ENCODE measurements at places on chromosomes 6 and 20.
A peak's percentile ranks its signal among the peaks of the same experiment; 100 is the strongest.

DNA sequence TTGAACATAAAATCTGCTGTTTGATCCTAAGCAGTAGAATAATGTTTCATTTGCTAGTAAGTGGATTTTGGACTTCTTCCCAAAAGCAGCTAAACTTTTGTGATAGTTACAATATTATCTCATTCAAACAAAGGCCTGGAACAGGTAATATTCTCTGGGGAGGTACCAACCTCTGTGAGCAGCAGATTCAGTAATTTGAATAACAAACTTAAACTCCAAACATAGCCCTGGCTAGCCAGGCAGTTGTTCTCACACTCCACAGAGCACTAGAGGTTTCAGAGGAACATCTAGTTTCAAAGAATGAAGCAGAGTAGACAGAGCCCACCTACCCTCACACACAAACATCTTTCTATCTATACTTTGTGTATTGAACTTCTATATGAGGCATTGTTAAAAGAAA is 40.9 kb downstream of the LGSN start:
- ATAC-seq, result no peak

DNA sequence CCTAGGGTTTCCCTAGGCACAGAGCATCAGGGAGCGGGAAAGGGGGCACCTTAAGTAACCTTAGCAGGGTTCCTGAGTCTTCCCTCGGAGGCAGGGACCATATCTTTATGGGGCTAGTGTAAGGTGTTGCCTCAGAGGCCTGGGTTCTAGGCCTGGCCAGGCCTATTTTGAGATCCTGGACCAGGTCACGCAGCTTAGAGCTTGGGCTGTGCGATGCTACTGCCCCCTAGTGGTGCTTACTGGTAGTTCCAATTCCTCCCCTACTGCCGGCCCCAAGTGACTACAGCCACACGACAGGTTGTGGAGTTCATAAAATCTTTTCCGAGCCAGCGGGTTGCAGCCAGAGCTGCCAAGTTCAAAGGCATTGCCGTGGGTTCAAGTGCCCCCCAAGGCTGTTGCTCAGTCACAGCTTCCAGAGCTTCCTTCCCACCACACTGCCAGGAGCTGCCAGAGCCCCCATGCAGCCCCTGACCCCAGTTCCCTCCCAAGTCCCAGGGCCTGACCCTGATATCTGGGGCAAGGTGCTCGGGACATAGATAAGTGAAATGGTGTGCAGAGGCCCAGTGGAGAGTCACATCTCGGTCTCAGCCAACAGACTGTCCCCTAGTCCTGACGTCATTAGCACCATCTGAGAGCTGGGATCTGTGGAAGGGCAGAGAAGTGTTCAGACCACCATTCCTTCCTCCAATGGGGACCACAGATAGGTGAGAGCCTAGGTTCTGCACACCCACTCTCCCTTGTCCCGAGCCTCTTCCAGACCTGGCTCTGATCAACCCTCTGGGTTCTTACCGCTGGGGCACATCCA is 3.3 kb downstream of the LRRC73 start:
- peak; percentile 72 for ATAC-seq

DNA sequence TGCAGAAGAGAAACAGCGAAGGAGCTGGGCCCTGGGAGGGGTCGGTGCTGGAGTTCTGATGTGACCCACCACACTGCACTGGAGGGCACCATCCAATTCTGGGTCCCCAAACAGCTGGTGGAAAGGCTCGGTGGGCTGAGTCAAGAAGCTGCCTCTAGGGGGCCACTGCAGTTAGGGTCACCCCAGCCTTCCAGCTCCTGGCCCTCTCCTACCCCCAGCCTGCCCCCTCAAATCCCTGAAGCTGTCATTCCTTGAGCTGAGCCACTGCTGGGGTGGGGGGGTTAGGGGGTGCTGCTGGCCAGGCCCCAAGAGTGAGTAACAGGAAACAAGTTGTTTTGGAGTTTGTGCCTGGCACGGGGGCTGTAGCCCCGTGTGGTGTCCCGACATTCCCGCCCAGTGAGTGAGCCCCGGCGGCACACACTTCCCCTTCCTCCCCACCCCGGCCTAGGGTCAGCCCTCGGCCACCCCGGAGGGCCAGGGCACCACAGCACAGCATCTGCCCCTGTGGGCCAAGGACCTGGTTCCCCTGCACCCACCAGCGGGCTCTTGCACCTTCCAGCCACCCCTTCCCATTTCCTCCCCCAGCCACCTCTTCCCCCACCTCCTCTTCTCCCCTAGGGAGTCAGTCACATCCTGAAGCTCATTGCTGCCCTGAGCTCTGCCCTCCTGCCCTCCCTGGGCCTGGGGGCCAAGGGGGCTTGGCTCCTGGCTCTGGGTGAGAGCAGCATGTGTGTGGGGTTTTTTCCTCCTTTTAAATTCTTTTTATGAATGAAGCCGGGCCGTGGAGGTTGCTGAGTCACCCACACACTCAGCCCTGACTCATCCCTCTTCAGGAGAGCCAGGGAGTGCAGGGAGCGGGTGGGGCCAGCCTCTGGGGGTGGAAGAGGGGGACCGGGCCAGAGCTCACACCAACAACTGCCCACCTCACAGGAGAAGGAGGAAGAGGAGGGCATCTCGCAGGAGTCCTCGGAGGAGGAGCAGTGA is 4.6 kb downstream of the SMIM29 start:
- peak; percentile 54 for ATAC-seq

- ATAC-seq, result no peak
Observed at GRCh38 chr20:10388597-10388996, 45.4 kb downstream of the MKKS start.

DNA sequence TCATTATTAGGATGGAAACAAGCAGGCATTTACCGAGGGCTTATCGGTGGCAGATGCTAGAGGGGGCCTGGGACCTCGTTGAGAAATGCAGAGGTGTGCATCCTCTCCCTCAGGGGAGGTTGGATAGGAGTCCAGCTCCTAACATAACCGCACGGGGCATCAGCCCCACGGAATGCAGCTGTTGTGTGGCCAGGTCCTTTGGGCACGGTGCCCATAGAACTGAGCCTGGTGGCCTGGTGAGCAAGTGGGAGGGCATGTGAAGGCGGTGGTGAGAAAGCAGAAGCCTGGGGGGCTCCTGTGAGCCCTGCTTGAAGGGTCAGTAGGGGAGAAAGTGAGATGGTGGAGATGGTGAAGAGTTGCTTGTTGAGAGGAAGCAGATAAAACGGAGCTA is 143.7 kb downstream of the CDH26 start:
- ATAC-seq, result no peak

- ATAC-seq, result no peak
Observed at GRCh38 chr6:82882363-82883023, 183.1 kb downstream of the UBE3D start.

DNA sequence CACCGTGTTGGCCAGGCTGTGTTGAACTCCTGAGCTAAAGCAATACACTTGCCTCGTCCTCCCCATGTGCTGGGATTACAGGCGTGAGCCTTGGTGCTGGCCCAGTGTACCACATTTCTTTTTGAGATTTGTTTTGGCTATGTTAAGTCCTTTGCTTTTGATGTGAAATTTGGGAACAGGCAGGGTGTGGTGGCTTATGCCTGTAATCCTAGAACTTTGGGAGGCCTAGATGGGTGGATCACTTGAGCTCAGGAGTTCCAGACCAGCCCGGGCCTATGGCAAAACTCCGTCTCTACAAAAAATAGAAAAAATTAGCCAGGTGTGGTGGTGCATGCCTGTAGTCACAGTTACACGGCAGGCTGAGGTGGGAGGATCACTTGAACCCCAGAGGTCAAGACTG is 40.2 kb downstream of the GINS1 start:
- no peak for ATAC-seq

DNA sequence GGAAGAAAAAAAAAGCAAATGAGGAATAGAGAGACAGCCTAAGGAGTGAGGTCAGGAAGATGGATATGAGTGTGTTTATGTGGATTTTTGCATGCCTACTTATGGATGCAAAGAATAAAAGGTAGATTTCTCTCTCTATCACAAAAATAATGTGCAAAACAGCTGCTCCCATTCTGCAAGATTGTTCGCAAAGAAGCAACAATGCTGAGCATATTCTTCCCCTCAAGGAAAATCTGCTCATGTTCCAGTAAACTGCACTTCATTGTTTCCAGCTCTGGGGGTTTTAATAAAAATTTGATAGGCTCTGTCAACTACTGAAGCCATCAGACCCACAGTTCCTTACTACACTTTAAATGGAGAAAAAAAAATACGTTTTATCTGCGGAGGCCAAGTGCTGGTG is 177.3 kb downstream of the COL9A1 start:
- ATAC-seq, result no peak

GRCh38 chr20:46060301-46060881 is 29.4 kb downstream of the NCOA5 start:
- ATAC-seq, result peak; percentile 33

GRCh38 chr20:17856024-17856564 is 112.5 kb downstream of the SNX5 start:
- ATAC-seq, result peak; percentile 55

All from activated CD4-positive, CD25-positive, alpha-beta regulatory T cell treated with anti-CD3 and anti-CD28 coated beads, Interleukin-2, amount 50 U/mL, for 24 hours (primary cell).